ENCODE measurements at places on chromosomes 1 and 21.

DNA sequence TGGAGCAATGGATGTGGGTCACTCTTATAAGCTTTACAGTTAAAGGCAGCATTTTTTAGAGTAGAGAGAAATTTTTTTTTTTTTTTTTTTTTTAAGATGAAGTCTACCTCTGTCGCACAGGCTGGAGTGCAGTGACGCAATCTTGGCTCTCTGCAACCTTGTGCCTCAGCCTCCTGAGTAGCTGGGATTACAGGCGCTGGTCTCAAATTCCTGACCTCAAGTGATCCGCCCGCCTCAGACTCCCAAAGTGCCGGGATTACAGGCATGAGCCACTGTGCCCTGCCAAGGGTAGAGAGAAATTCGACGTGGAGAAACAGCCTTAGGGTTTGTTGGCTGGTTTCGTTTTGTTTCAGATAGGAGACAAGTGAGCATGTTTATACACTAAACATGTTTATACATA, 594.2 kb upstream of the ADAMTS5 start:
- DNase-seq = no peak

DNA sequence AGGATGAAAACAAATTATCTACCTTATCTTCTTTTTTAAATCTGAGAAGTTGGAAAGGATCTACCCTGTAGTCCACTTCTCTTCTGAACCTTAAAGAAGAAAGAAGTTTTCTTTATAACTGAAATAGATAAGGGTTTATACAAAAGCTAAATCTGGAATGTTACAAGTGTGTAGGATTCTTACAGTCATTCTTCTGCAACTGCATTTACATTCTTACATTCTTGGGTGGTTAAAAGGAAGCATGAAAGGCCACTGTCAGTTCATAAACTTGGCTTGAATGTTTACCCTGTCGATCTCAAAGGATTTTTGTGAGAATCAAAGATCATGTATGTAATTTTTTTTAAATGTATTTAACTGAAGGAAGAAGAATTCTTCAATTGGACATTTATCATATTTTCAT, 142.1 kb upstream of the BRINP3 start:
- no peak for DNase-seq

DNA sequence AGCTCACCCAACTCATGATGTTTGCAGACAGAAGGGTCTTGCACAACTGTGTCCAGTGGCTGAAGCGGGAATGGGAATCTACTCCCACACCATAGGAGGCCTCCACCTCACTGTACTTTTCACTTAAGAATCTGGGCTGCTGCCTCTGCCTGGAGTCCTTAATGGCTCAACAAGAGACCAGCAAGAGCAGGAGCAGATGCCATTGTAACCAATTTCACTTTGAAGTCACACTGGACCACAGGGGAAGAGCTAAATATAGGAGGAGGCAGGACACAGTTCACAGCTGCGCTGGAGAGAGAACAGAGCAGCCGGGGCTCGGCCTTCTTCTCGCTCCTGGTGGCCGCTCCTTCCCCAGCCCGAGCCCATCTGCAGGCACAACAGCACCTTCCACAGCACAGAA, 120.4 kb downstream of the SIPA1L2 start:
- no peak for DNase-seq

DNA sequence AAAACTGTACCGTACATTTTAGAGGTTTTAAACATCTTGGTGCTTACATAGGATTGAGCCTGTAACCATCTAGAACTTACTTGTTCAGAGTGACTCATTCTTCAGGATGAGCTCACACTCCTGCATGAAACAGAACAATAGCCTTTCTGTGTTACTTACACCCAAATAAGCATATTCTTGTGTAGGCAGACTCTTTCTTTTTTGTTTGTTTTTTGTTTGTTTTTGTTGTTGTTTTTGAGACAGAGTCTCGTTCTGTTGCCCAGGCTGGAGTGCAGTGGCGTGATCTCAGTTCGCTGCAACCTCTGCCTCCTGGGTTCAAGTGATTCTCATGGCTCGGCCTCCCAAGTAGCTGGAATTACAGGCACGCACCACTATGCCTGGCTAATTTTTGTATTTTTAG, 3.8 kb upstream of the CA6 start:
- DNase-seq = no peak

DNA sequence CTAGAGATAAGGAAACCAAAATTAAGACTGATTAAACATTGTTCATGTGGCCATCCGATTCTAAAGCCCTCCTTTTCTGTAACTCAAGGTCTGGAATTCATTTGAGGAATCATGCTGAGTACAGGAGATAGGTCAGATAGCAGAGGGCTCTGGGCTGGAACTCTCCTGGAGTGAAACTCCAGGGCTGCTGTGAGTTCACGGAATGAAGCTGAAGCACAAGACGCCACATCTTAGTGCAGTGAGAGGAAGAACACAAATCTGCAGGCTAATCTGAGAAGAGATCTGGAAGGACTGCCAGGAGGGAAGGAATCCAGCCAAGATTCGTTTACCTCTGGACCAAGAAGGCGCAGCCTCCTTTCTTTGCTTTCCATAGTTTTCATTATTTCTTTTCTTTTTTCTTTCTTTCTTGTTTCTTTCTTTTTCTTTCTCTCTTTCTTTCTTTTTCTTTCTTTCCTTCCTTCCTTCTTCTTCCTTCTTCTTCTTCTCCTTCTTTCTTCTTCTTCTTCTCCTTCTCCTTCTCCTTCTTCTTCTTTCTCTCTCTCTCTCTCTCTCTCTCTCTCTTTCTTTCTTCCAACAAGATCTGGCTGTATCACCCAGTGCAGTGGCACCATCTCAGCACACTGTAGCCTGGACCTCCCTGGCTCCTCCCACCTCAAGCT, 74.8 kb upstream of the ATP1B1 start:
- no peak for DNase-seq

- no peak for DNase-seq
Measured at GRCh38 chr1:159830722-159831121, 4.0 kb downstream of the SLAMF8 start.

- DNase-seq = no peak
Measured at GRCh38 chr1:103250441-103250861, 142.1 kb upstream of the COL11A1 start.

DNA sequence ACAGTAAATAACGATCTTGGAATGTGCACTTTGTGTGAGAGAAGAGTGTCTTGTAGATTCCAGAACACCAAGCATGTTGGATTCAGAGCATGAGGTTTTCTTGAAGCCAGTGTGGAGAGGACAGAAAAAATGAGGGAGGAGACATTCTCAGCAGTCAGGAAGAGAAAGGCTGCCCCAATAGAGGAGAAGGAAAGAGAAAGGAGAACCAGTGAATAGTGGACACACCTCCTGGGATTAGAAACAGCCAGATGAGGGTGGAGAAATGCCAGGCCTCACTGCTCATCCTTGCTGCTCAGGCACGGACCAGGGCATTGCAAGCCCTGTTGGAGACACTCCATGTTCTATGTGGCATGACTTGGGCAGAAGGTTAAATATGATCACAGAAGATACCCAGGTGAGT, 69.0 kb upstream of the KAZN start:
- DNase-seq = no peak

- DNase-seq = no peak
Measured at GRCh38 chr21:37358397-37358796, 8.2 kb upstream of the DYRK1A start.

DNA sequence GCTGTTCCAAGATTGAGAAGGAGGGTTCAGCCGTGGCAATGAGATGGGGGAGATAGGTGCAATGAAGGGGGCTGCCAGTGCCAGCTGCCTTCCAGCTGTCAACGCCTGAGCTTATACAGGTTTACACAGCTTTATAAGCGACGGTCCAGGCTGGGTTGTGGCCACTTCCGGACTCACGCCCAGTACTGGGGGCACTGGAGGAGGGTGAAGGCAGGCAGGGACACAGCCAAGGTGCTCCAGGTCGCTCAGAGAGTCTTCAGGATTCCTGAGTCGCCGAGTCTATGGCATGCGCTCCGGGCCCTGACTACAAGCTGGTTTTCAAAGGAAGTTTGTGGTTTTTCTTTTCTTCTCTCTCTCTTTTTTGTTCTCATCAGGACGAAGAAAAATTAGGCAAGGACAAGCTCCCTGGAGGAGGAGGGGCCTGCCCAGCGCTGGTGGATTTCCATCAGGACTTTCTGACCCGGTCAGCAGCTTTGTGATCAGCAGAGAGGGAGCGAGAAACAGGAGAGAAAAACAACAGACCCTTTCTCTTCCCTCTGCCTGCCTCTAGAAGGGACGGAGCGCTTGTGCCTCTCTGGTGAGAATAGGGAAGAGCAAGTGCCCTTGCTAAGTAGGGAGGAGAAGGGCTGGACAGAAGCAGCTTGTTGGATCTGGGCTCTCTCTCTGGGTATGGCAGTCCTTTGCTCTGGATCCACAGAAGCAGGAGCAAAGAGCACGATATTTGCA, at the start of gene MINDY1:
MINDY1 (minus strand) TSS at position 576 of the 726 bp plus-strand sequence. CDS start 4,285 bp downstream, outside the sequence.
- no peak for DNase-seq

- DNase-seq = no peak
Measured at GRCh38 chr1:37515185-37516034, 844 bp upstream of the MEAF6 start.

DNA sequence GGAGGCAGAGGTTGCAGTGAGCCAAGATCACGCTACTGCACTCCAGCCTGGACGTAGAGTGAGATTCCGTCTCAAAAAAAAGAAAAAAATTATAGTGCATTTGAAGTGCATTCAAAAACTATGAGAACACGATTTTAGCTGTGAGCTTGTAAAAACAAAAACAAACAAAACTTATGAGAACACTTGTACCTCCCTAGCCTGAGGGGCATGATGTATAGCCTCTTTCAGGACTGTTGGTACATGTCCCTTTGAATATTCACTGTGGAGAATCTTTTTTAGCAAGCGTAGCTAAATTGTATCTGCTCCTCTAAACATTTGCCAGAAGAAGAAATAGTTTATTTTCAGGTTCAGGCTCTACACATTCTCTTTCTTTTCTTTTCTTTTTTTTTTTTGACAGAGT, 9.5 kb upstream of the DEGS1 start:
- DNase-seq = no peak

GRCh38 chr1:222890716-222891115, 75.9 kb downstream of the DISP1 start:
- no peak for DNase-seq

GRCh38 chr1:39081271-39082009, 55.3 kb downstream of the NDUFS5 start:
- peak; percentile 0 for DNase-seq

DNA sequence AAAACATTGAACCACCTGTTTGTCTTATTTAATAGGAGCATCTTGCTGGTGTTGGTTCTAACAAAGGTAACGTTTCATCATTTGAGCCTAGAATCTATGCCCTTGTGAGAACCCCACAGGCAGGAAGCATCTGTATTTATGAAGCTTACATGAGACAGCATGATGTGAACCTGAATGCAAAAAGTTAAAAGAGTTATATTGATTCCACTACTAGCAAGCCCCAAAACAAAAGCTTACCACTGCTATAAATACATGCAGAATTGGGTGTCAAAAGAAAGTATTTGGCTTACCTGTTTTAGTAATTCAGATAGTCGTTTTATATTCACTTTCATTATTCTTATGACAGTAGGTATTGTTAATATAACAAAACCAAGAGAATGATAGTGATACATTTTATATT, 301.2 kb upstream of the ADGRL2 start:
- DNase-seq = no peak

- no peak for DNase-seq
Measured at GRCh38 chr1:184860535-184860934, 105.9 kb upstream of the EDEM3 start.

- DNase-seq = no peak
Measured at GRCh38 chr1:40658751-40659648, 6.5 kb downstream of the RIMS3 start.

DNA sequence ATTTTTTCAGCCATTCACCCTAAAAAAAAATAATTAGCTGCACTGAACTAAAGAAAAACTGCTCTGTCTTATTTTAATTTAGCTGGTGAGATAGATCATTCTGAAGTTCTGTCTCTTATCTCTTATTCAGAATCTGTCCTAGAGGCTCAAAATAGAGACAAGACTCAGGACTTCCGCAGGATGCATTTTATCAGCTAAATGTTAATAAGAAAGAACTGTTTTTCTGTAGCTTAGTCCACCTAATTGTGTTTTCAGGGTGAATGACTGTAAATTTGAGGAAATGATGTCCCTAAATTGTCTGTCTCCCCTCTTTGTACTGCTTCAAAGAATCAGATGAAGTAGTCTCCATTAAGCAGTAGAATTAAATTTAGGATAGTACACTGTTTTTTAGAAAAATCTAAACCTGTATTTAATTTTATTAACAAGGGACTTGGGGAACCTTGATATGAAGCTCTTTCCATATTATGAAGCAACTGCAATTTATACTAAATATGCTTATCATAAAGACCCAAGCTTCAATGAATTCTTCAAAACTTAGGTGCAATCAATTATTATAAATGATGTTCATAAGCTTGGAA, 671.9 kb downstream of the RWDD3 start:
- DNase-seq = no peak

- no peak for DNase-seq
Measured at GRCh38 chr1:77832901-77833300, 53.5 kb downstream of the MIGA1 start.

DNA sequence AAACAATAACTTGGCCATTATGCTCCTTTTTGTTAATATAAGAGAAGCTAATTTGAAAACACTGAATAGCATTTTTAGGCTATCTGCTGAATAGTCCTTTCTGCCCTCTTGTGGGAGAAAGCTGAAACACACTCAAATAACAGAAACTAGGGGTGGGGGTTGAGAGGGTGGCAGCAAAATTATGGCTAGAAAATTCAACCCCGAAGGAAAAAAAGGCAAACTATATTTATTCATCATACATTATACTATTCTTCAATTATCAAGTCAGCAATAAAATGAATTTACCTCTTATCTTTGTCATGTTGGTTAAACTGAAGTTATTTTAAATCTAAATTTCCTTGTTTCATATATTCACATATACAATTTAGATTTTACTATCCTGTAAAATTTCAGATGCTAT, 255.9 kb downstream of the FAF1 start:
- no peak for DNase-seq

- no peak for DNase-seq
Measured at GRCh38 chr1:72227667-72228066, 54.7 kb downstream of the NEGR1 start.

DNA sequence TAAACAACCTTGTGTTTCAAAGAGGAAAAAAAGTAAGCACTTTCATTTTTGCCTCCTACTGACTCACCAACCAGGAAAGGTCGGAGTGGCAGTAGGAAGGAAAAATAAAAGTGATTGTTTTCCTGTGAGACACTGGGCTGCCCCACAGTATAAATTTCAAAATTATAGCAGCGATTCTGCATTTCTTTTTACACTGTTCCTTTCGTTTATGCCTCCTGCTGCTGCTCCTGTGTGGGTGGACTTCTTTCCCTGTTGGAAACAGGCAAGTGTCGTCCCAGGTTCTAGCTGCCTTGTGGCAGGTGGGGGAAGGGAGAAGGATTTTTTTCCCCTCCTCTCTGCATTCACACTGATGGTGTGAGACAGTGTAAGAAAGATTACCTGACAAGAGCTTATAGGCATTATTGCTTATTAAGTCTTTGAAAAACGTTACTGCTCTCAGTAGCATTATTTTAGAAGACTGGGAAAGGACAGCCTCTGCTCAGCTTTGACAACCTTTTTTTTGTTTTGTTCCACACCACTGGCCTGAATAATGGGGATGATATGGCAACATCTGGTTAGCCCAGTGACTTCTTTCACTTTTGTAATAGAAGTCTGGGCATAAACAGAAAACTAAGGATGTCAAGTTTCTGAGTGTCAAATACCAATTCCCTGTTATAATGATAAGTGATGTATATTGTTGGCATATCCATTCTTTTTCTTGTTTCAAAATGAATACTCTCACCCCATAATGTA, 77.9 kb downstream of the NEK7 start:
- DNase-seq = no peak

GRCh38 chr21:24225431-24225830, 1381.8 kb downstream of the MRPL39 start:
- DNase-seq = no peak

Data from activated T-helper 1 cell treated with anti-CD3 and anti-CD28 coated beads, Interleukin-2, amount 50 U/mL, for 16 hours (primary cell).